T47D (cell line): ENCODE measurements at places on chromosomes 3 and 15.

DNA sequence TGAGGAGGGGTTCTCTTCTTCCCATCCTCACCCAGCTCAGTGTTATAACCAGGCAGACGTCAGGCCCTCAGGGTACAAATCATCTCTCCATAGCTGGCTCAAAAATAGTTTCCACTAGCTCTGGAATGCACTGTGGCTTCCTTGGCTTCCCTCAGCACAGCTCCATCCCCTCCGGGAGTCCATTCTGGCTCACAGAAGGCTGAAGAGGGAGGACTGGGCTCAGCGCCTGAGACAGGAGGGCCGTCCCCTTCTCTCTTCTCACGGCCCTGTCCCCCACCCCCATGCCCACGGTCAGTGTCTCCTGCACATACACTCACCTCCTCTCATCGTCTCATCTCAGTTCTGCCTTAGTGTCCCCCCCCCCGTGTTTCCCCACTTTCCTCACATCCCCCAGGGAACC, 50.1 kb downstream of the UMPS start:
- DNase-seq = peak; percentile 61

DNA sequence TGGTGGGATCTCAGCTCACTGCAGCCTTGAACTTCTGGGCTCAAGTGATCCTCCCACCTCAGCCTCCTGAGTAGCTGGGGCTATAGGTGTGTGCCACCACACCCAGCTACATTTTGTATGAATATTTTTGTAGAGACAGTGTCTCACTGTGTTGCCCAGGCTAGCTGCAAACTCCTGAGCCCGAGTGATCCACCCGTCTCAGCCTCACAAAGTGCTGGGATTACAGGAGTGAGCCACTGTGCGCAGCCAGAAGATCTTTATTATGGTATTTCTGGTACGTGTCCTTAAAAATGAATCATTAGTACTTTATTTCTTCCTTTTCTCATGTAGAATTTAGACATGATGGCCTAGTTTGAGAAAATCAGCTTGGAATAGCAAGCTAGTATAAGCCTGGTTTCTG, 153.3 kb downstream of the BCHE start:
- DNase-seq = no peak

GRCh38 chr15:98651581-98652220, 3.4 kb downstream of the IGF1R start:
- DNase-seq = peak; percentile 40

DNA sequence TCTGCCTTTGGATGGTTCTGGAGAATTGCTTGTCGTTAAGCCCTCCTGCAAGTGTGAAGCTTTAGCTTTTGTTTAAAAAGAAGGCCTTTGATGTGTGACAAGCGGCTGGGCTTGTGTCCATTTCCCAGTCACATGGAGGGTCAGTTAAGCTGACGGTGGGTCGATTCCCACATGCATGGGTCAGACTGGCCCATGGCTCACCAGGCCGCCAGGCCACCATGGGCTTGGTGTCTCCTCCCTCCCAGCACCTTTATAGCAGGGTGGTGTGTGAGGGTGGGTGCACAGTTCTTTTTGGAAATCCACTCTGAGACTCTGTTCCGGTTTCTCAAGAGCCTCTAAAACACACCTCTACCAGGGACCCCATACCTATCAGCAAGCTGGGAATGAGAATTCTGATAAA, 67.2 kb downstream of the SCN5A start:
- DNase-seq = no peak

DNA sequence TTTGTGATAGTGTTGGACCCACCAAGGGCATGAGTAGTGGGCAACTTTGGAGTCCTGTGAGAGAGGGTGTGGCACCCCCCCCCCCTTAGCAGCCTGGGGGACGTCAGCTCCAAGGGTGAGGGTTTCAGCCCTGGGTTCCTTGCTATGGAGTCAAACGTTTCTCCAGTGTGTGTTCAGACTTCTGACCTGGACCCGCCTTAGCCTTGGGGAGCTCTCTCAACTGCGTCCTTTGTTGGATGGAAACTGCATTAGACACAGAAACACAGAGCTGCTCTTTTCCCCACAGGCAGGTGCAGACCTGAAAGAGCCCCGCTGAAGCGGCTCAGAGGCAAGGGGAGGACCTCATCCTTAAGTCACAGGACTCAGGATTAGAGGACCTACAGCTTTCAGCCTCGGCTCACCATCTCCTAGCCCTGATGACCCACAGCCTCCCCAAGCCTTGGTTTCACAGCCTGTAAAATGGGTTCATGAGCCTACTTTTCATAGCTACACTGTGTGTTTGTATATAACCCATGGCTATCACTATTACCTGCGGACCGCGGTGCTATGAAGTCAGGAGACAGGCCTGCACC, 19.9 kb downstream of the ZNF710 start:
- DNase-seq = no peak

GRCh38 chr3:46849045-46849631, 14.1 kb downstream of the MYL3 start:
- DNase-seq = no peak

GRCh38 chr3:4421121-4421520, 45.9 kb downstream of the SUMF1 start:
- no peak for DNase-seq

- DNase-seq = no peak
Observed at GRCh38 chr3:194162070-194162678, 26.2 kb downstream of the HES1 start.

DNA sequence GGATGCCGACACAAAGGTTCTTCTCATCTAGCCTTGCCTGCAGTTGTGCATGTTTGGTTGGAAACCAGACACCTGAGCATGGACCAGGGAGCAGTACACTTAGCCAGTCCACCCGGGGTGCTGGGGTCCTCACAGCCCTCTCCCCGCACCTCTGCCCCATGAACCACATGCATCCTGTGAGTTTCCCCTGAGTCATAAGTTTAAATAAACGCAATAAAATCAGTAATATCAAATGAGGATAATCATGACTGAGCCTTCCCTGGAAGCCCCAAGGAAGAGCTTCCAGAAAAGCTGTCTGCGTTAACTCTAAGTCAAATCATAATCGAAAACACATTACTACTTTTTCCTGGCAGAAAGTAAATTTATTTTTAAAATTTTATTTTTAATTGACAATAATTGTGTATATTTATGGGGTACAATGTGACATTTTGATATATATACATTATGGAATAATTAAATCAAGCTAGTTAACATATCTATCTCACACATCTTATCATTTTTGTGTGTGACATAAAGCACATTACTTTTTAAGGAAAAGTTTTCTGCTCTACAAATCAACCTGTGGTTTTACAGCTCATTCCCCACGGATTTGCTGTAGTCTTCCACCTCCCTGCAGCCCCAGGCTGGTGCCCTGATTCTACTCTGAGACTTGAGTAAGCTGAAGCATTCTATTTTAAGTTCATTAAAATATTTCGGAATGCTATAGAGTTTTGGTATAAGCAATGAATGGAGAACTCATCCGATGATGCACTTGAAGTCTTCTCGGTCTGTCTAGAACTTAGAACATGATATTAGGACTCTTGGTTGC, 166.0 kb upstream of the EIF1B start:
- no peak for DNase-seq

- DNase-seq = no peak
Observed at GRCh38 chr3:130457671-130458070, 59.3 kb upstream of the COL6A6 start.

DNA sequence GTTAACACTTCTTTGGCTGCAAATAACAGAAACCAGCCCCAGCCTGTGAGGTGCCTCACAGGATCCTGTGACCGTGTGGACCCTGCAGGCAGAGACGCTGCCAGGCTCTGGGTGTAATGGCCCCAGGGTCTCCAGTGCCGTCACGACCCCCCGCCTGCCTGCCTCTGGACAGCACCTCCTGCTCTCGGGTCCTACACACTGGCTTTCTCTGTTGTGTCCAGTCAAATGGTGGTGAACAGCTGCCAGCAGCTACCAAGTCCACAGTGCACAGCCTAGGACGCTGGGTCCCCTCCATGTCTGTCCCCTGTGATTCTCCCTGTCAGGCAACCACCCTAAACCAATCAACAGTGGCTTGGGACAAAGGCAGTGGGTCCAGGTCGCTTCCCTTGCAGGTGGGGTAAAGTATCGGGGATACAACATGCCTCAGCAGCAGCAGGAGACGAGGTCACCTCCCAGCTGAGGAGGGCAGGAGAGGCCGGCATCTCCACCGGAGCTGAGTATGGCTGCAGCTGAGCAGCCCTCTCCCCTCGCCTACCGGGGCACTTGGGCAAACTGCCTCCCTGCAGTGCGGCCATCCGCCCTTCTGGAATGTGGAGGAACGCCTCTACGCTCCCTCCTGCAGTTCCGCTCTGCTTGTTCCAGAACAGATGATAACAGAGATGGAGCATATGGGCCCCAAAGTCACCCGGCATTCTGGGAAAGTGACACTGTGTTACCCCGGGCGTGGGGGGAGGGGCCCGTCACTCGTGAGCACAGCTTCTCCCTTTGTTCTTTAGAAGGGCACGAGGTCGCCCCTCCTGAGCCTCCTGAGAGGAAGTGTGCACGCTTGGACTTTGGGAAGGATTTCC, 21.1 kb upstream of the SKOR1 start:
- no peak for DNase-seq

DNA sequence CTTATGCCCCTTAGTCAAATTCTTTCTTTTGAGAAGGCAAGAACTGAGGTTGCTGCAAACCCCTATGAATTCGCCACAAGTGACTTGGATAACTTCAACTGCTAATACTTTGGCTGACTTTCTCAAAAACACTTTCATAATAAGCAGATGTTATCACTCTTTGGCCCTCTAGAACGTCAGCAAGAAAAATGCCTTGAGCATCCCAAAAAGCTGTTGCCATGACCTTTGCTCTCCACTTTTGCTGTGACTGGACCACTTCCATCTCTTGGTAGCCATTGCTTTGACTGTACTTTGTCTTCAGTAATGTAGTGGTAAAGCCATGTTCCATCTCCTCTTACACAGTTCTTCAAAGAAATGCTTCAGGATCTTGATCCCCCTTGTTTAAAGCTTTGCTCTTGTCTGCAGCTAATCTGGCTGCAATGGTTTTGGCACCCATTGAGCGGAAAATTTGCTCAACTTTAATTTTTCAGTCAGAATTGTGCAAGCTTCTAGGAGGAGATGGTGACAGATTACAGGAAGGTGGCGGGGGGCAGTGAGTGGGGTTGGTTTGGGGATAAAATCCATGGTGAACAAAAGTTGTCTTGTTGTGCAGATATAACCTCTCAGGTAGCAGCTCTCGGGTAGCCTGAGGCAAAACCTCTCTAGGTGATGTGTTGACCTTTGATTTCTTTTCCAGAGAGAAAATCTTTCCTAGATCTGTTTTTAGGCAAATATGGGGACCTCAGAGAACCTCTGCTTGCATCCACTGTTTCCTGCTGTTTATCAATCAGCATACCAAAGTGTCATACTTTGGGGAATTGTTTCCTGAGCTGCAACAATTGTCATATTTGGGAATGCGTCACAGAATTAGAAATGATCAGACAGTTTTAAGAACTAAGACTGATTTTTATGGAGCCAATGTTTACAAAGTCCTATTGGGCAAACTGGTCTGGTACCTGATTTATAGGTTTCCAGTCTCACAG, 83.6 kb downstream of the CCR1 start:
- no peak for DNase-seq

DNA sequence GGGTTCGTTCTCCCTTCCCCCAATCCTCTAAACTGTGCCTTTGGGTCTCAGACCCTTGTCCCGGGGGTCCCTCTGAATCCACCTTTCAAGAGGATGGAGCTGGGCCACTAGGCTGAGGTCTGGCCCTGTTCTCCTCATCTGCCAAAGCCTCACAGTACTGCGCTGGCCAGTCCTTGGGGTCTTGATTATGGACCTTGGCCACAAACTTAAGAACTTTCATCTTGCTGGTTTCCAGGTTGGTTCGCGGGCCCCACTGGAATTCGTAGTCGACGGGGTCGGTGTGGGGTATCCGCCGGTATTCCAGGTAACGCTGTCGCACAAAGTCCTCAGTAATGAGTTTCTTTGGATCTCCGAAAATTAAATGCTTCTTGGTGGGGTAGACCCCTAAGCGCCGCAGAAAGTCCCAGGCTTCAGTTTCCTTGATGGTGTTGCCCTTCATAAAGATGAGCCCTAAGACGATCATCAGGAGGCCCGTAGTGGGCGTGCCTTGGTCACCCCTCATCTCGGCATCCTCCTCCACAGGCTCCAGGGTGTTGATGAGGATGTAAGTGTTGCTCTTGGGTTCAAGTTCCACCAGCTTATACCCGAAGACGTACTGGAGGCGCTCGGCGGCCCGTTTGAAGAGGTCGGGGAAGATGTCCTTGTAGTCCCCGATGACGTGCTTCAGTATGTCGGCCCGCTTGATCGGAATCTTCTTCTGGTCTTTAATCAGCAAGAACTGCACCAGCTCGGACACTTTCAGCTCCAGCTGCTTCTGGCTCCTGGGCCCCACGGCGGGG, 727 bp downstream of the NSMCE3 start:
- peak; percentile 16 for DNase-seq

DNA sequence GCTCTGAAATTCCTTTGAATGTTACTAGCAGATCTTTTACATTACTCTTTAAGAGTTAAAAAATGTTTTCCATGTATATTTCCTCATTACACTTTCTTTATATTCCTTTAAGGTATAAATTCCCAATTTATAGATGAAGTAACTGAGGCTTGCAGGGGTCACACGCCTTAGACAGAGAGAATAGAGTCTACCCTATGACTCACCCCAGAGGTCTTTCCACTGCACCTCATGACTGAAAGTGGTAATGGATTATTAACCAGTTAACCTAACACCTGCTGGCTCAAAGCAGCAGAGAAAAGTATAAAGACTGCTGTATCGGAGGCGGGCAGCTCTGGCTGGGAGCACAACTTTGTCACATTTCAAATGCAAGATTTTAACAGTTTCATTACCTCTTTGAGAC, 37.7 kb downstream of the LDHAL6B start:
- no peak for DNase-seq

GRCh38 chr3:12946649-12947316, 105.4 kb upstream of the RPL32 start:
- DNase-seq = no peak

DNA sequence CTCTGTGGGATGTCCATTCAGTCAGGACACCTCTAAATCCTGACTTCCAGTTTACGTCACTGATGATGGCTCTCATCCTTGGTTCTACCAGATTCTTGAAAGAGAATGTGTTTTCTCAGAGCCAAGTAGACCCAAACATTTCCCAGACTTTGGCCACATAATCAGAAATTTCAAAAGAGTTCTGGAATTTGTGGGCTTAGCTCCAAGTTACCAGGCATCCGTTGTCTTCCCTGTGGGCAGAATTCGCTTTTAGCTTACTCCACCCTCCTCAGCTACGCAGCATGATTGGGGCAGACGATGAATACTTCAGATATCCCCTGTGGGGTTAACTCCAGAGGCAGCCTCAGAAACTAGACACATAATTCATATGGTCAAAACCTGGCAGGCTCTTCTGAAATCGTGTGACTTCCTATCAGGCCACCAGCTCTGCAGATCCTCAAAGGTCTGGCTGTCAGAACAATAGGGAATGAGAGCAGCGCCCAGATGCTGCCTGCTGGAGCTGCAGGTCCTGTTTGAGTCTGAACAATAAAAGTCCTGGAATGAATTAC, 30.6 kb downstream of the CRTC3 start:
- DNase-seq = no peak
